Fibroblast of mammary gland (primary cell): ENCODE measurements at places on chromosomes 11 and 22.
A peak's percentile ranks its signal among the peaks of the same experiment; 100 is the strongest.

GRCh38 chr11:43980253-43980652, 37.8 kb downstream of the C11orf96 start:
- no peak for DNase-seq

- DNase-seq, result peak; percentile 81
Observed at GRCh38 chr22:28594797-28595462, 84.7 kb downstream of the TTC28 start.

DNA sequence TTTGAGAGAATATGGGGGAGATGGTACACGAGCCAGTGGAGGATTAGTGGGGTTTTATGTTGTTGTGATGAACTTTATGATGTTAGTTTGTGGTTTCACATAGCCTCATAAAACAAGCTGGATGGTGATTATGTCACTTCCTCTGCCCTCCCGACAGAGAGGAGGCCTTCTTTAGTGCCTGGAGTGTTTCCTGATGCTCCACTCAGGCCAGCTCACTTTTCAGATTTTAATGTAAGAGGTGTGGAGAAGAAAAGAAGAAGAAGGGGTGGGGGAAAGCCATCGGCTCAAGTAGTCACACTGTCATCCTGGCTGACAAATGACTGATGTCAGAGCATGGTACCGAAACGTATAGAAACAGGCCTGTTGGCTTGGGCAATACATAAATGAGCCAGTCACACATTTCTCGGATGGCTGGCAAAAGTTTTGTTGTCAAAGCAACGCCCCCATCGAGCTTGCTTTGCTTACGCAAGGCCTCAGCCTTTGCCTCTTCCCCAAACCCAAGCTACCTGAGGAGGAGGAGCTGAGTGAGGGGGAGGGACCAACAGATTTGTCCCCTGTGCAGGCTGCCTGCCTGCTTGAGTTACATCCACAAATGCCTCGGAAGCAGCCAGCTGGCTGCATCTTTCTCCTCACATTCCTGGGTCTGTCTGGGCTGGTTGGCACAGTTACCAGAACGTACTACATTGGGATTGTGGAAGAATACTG, at the start of gene HEPHL1:
Gene HEPHL1, plus strand, starts transcription at position 578 of the 705 bp plus-strand sequence. Its CDS starts 15 bp downstream, at position 593.
- DNase-seq, result no peak

GRCh38 chr11:78213526-78214330, 25.0 kb downstream of the USP35 start:
- DNase-seq, result no peak

- no peak for DNase-seq
Observed at GRCh38 chr11:1022411-1022810, 14.1 kb downstream of the MUC6 start.

DNA sequence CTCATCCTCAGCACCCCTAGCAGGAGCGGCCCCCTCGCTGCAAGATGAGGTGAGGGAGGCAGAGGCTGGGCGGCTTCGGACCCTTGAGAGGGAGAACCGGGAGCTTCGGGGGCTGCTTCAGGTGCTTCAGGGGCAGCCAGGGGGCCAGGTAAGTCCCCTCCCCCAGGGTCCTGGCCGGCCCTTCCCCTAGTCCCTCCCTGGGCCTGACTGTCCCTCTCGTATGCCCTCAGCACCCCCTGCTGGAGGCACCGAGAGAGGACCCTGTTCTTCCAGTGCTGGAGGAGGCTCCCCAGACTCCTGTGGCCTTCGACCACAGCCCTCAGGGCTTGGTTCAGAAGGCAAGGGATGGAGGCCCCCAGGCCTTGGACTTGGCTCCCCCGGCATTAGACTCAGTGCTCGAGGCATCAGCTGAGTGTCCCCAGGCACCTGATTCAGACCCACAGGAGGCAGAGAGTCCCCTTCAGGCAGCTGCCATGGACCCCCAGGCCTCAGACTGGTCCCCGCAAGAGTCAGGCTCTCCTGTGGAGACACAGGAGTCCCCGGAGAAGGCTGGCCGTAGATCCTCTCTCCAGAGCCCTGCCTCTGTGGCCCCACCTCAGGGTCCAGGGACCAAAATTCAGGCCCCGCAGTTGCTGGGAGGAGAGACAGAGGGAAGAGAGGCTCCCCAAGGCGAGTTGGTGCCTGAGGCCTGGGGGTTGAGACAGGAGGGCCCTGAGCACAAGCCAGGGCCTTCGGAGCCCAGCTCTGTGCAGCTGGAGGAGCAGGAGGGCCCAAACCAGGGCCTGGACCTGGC, 4.0 kb downstream of the CCDC88B start:
- DNase-seq, result no peak

DNA sequence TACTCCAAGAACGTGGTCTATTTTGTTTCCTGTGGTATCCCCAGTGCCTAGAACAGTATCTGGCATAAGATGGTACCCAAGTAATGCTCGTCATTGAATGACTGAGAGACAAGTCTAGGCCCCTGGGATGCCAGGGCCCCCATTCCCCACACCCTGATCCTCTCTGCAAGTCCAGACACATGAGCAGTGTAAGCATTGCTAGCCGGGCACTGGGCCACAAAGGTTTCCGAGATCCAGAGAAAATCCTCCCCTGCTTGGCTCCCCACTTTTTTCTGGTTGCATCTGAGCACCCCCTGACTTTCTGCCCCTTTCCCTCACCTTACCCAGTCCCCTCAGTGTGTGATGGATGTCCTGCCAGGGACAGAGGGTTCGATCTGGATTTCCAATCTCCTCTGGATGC, 160.1 kb upstream of the NECTIN1 start:
- DNase-seq, result no peak

DNA sequence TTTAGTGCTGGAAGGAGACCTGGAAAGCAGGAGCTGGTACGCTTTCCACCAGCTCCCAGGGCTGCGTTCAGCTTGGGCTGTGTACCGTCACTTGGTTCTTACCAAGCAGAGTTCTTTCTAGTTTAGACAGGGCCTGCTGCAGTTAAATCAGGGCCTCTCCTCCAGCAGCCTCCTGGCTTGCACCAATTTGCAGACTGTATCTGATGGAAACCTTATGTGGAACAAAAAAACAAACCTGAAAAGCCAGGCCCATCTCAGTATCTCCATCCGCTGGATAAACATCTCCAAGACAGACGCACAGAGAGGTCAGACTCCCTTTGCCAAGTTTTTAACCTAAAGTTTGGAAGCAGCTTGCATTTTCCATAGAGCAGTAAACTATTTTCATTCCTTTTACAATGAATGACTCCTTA, 288.6 kb upstream of the SORL1-AS1 start:
- peak; percentile 16 for DNase-seq

DNA sequence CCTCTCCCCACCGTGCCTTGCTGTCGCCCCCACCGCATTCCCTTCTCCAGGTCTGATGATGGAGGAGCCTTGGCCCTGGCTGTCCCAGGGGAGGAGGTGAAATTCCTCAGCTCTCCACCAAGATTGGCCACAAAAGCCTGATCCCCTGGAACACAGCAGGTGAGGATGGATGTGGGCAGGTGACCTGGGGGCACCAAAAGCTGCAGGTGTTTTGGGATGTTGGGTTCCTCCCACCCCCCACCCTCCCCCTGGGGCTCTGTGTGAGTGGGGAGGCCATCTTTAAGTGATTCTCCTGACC, 639 bp downstream of the TRIOBP start:
- no peak for DNase-seq

GRCh38 chr11:62553839-62554361, 7.3 kb upstream of the AHNAK start:
- peak; percentile 96 for DNase-seq

DNA sequence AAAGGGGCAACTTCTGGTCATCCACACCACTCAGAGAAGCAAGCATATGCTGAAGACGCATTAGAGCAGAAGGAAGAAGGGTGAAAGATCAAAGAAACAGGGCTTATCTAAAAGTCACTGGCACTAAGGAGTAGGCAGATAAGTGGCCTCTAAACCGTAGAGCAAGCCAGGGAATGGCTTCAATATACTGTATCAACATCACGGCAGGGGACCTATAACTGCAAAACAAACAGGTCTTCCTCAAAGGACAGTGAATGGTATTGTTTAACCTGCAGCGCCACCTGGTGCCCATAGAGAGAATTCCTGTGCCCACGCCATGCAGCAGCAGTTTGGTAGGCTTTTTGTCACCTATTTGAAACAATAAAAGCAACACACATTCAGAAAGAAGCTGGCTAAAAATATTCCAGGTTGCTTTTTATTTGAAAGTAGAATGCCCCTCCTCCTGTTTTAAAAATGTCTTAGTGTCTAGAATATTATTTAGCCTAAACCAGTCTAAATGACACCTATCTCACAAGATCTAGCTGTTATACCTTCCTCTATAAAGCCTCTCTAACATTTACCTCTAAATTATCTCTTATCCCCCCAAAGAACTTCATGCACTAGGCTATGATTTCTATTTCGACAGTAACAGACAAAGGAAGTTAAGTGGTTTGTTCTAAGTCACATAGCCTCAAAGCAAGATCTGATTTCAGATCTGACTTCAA, 21.8 kb downstream of the SNX19 start:
- DNase-seq, result peak; percentile 73

- peak; percentile 25 for DNase-seq
Observed at GRCh38 chr11:78379039-78379670, 38.5 kb downstream of the GAB2 start.

GRCh38 chr11:113082341-113082955, 121.2 kb downstream of the NCAM1 start:
- no peak for DNase-seq

DNA sequence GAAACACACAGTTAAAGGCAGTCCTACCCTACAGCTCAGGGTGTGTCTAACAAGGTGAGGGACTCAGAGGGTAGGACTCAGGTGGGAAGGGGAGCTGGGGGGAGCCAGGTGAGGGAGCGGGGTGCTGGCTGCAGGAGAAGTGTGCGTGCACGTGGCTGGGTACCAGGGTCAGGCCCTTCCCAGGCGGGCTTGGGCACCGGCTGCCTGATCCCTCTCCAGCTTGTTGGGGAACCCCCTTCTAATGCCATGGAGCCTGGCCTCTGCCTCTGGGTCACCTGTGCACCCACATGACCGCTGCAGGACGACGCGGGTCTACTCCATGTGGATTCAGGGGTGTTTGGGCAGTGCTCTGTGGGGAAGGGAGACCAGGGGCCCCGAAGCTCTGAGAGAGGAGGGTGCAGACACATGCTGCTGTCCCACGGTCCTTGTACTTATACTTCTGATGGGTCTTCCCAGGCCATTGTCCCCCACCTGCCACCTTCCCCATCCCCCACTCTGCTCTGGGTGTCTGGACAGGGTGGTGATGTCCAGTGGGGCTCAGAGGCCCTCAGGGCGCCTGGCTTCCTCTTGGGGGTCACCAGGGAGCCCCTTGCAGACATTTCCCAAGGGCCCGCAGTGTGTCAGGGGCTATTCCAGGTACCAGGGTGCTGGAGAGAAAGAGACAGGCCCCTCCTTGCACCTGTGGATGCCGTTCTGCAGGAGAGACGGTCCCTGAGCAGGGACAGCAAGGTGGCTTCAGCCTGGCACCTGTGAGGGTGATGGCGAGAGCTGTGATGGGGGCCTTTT, 10.4 kb upstream of the MRGPRD start:
- DNase-seq, result no peak

- peak; percentile 10 for DNase-seq
Observed at GRCh38 chr11:122578171-122578825, 77.2 kb upstream of the UBASH3B start.

DNA sequence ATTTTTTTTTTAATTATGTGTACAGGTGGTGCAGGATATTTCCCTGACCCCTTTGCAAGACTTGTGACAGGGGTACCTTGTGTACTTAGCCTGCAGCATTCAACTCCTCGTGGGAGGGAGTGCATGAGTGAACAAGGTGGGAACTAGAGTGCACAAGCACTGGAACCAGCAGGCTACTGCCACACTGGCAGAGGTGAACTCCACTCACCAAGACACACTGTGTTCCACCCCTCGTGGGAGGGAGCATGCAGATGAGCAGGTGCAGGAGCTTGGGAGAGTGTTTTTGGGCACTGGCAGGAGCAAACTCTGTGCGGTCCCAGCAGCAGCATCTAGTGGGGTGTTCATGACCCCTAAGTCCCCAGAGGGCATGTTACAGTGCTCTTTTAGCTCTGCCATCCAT, 282.7 kb upstream of the PLET1 start:
- no peak for DNase-seq

GRCh38 chr11:68579455-68579854, 104.9 kb upstream of the GAL start:
- peak; percentile 34 for DNase-seq

GRCh38 chr11:46658259-46658658, 40.9 kb downstream of the ATG13 start:
- DNase-seq, result peak; percentile 89

DNA sequence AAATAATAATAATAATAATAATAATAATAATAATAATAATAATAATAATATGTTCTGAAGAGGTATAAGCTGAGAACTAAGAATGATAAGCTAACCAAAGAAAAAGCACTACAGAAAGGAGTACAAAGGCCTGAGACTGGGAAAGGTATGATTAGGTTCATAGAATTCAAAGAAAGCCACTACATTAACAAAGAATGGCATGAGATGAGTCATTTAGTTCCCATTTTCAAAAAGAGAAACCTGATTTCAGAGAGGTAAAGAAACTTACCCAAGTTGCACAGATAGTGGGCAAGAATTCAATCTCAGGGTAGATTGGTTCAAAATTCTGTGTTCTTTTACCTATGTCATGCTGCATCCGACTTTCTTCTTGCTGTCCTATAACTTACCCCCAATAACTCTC, 350.9 kb downstream of the TTC28 start:
- no peak for DNase-seq

- DNase-seq, result no peak
Observed at GRCh38 chr11:108589136-108589535, 4.4 kb downstream of the EXPH5 start.

DNA sequence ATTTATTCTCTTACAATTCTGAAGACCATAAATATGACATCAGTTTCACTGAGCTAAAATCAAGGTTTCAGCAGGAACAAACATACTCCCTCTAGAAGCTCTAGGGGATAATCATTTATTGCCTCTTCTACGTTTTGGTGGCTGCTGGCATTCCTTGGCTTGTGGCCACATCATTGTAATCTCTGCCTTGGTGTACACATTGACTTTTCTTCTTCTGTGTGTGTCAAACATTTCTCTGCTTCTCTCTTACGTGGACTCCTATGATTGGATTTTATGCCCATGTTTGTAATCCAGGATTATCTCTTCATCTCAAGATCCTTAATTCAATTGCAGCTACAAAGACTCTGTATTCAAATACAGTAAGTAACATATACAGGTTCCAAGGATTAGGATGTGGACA, 30.4 kb upstream of the MMP20 start:
- no peak for DNase-seq

- DNase-seq, result no peak
Observed at GRCh38 chr22:17943533-17944249, 80.7 kb downstream of the MICAL3 start.

GRCh38 chr11:1770061-1770460, 6.3 kb upstream of the CTSD start:
- no peak for DNase-seq

- no peak for DNase-seq
Observed at GRCh38 chr22:29093030-29093429, 20.2 kb downstream of the KREMEN1 start.

DNA sequence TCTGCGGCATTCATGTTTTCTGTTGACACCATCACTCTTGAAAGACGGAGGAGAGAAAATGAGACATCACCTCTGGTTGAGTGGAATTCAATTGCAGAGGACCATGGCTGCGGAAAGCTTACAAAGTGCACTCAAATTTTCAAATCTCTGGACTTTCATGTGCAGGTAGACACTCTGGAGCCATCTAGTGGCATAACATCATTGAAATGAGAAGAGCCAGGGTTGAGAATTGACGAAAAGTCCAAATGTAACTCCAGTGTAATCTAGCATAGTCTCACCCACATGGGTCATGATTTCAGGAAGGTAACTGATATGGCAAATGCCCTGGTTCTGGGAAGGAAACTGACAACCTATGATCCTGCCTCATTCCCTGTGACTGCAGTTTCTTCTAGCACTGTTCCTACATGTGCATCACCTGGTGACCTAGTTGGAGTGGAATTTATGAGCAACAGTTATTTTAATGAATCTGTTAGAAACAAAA, 687.8 kb downstream of the KCNA4 start:
- DNase-seq, result peak; percentile 61
